ENCODE measurements at places on chromosomes 7 and 10.

- DNase-seq: no peak
Observed at GRCh38 chr7:117857718-117858117, 15.5 kb downstream of the CTTNBP2 start.

DNA sequence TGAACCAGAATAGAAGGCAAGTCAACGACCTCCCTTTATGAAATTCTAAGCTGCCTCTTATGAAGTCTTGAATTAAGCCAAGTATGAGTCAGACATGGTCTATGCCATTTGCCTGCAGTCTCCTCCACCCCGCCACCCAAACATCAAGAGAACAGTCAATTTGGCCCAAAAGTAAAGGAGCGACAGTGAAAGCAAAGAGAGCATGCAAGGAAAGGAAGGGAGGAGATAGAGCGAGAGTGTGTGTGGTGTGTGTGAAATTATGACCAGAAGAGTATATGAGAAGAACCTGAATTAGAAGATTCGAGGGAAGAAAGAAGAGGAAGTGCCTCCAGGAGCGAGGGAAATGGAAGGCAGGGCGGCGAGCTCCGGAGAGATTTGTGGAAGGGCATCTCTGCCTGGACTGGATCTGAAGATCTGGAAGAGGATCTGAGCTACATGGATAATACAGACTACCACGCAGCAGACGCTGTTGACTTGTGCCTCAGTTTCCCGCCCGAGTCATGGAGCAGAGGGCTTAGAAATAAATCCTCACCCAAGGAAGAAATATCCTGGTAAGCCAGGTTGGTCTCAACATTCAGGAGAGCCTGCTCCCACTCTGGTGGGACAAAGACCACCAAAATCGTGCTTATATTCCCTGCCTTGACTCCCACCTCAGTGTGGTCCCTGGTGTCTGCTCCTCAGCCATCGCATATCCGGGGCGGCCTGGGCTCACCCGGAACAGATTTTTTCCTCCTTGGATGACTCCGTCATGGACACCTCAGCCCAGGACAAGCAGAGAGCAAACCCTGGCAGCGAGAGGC is 459 bp downstream of the ZDHHC6 start:
- peak; percentile 46 for DNase-seq

DNA sequence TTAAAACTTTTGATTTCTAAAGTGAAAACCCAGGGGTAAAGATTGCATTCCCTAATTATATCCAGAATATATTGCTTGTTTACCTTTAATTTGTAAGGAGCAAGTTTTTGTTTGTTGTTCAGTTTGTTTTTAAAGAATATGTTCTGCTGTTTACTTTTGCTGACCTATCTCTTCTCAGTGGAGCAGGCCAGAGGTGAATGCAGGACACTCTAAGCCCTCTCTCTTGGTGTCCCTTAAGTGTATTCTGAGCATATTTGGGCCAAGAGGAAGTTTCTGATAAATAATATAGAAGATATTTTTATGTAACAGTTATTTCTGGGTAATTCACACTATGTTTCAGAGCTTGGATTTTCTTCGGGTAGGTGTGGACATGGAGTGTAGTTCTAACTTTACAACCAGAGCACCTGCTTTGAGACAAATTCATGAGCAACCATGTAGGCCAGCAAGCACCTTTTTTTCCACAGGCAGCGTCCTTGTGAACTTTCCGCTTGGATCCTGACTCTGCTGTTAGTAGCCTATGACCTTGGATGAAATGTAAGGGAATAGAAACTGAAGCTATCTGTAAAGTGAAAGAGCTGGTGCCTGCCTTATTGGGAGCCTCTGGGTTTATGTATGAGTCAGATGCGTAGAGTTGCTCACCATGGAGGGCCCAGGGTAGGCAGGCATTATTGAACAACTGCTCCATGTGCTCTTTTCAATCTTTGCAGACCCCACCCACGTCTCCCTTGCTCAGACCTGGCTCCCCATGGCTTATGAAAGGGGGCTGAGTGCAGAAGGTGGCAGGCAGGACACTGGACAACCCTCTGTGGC is 16.1 kb downstream of the OGDH start:
- peak; percentile 80 for DNase-seq

DNA sequence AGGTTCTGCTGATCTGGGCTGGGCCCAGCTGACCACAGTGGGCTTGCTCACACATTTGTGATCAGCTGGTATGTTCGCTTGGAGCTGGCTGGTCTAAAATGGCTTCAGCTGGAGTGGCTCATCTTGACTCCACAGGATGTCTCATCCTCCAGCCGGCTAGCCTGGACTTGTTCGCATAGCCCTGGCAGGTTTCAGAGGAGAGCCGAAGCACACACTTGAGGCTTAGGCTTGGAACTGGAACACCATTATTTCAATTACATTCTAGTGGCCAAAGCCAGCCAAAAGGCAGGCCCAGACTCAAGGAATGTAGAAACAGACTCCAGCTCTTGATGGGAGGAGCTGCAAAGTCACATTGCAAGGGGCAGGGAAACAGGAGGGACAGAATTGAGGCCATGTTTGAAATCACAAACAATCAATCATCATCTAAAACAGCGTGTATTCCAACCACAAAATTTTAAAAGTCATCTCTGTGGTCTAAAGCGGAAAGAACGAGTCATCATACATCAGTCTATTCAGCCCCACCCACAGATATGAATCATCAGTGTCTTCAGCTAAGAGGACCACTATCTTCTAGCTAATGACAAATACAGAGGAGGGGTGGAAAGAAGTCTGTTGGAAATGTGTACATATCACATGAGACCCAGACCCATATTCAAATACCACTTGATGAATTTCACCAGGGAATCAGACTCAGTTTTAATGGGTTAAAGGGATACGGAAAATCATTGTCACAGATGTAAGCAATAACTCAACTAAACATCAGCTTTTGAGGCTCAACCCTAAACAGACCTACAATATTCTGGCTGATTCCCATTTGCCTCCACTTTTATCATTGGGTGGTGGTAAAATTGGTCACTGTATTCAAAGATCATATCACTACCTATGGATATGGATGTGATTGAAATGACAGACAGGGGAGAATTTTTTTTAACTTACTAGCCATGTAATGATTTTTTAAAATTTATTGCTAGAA is 139.0 kb upstream of the MKLN1 start:
- DNase-seq: peak; percentile 90

- no peak for DNase-seq
Observed at GRCh38 chr10:84525120-84525806, 196.9 kb downstream of the CCSER2 start.

DNA sequence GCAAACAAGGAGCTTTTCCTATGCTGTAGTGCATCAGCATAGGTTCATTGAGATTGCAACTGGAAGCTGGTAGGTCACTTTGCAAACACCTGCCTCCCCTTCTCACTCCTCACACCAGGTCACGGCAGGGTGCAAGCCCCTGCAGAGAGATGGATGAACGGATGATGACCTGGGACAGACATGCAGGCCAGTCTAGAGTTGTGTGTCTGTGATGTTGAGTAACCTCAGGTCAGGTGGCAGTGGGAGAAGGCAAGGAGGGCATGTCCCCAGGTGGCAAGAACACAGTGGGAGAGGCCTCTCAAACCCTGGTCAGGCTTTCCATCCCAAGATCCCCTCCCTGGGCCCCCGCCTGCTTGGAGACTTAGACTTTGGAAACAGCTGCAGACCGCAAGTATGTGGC is 197.1 kb upstream of the LYZL2 start:
- no peak for DNase-seq
